ENCODE measurements at places on chromosomes 2 and 18.

GRCh38 chr2:25920786-25921415 lies 42.6 kb upstream of the ASXL2 start:
- no peak for DNase-seq

DNA sequence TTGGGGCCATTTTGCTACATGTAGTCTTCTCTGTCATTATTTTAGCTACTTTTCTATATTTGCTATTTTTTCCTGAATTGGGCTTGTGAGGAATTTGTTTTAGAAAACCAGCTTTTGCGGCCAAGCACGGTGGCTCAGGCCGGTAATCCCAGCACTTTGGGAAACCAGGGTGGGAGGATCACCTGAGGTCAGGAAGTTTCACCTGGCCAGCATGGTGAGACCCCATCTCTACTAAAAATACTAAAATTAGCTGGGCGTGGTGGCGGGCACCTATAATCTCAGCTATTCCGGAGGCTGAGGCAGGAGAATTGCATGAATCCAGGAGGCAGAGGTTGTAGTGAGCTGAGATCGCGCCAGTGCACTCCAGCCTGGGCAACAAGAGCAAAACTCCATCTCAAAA lies 4.7 kb downstream of the SEPTIN2 start:
- DNase-seq, result no peak

GRCh38 chr18:41072946-41073345 lies 882.1 kb upstream of the PIK3C3 start:
- DNase-seq, result no peak

DNA sequence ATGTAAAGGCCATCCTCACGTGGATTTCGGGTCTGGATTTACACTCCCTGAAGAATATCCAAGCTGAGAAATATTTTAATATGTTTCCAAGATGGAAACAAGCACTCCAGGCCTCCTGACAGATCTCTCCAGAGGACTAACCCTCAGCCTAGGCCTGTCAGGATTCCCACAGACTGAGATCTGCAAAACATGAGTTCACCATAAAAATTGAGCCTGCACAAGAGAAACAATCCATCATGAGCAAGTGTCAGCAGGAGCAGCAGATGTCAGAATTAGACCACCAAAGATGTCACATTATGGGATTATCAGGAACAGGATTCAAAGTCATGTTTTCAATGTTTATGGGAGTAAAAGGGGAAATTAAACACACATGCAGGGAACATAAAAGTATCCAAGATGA lies 191.3 kb downstream of the TFCP2L1 start:
- DNase-seq, result no peak

DNA sequence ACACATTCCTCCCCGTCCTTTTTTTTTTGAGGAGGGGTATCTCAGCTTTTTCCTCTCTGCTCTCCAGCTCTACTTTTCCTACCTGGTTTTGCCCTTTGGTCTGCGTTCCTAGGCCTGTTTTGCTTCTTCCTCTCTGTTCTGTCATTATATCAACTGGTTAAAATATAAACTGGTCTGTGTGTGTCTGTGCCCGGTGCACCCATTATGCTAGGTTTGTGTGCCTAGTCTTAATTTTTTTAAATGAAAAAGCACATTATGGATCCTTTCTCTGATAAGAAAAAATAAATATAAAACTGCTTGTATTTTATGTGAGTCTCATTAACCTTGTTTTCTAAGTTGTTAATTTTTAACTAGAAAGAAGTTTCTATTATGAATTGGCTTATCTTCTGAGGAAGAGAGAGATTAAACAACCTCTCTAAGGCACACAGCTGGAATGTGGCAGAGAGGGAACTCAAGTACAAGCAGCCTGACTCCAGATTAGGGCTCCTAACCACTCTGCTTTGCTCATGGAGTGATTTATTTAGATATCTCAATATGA lies 17.4 kb downstream of the SLC38A11 start:
- no peak for DNase-seq

GRCh38 chr2:109644571-109645275 lies 30.6 kb downstream of the SOWAHC start:
- no peak for DNase-seq

DNA sequence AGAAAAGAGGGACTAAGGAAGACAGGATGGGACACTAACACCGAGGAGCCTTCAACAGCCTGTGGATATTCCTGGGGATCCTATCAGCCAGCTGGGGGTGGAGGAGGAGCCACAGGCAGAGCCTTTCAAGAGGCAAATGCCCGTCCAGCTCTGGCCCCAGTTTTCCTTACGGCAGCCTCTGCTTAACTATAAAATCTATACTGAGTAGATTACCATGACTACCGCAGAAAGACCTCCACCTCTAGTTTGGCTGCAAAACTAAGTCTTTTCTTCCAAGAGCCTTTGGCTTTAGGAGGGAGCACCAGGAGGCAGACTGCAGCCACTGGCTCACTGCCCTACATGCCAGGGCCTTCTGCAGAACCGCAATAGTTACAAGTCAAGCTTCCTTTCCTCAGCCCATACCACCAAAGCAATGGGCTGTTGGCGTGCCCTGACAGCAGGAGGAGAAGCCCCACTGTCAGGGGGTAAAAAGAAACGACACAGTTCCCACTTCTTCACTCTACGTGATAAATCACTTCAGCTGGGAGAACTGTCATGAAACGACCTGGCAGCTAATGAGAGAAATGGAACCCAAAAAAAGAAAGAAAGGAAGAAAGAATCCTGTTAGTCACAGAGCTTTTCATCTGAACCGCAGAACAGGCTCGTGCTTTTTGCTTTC lies 25.1 kb upstream of the CREB1 start:
- no peak for DNase-seq

DNA sequence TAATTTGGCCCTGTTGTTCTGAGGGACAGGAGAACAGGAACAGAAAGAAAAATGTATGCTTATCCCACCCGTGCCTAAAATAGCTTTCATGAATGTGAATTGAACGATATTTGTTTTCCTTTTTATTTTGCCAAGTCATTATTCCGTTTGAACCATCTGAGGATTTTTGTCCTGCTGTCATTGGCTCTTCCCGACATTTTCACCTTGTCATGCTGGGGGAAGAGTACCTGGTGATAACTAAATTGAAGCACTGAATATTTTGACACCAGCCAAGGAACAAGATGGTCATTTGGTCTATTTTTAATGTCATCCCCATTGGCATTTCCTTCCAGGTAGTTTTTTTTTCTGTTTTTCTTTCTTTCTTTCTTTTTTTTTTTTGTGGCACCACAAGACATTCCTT lies 204.1 kb downstream of the DCC start:
- DNase-seq, result no peak

- no peak for DNase-seq
Measured at GRCh38 chr2:14256890-14257289, 375.6 kb upstream of the LRATD1 start.

- no peak for DNase-seq
Measured at GRCh38 chr2:120470041-120470965, 124.4 kb downstream of the INHBB start.

DNA sequence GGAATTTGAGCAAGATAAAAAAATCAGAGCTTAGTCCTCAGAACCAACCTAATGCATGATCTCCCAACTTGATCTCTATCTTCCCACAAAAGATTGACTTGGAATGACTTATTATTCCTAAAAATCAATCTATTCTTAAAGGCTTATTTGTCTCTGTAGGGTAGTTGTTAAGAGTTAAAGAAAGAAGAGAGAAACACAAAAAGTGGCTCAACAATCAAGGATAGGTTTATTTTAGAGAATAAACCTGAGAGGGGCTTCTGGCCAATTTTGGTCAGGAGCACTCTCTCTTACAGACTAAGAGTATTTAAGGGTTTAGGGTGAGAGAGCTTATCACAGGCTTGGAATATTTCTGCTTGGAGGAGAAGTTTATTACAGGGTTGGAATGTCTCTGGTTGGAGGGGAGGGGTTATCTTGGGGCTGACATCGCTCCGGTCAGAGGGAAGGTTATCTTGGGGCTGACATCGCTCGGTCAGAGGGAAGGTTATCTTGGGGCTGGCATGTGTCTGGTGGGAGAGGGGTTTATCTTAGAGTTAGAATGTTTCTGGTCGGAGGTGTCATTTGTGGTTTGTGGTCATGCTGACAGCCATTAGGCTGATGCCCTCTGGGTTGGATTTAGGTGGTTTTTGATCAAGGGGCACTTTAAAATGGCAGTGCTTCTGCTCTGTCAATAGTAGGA lies 2.4 kb upstream of the MFF start:
- no peak for DNase-seq

- no peak for DNase-seq
Measured at GRCh38 chr2:8126783-8127182, 555.1 kb upstream of the ID2 start.

GRCh38 chr2:215358312-215358845 lies 46.5 kb downstream of the ATIC start:
- no peak for DNase-seq

- no peak for DNase-seq
Measured at GRCh38 chr18:55483266-55483871, 104.6 kb downstream of the TCF4 start.

GRCh38 chr2:120346667-120347358 lies 877 bp downstream of the INHBB start:
- DNase-seq, result no peak

DNA sequence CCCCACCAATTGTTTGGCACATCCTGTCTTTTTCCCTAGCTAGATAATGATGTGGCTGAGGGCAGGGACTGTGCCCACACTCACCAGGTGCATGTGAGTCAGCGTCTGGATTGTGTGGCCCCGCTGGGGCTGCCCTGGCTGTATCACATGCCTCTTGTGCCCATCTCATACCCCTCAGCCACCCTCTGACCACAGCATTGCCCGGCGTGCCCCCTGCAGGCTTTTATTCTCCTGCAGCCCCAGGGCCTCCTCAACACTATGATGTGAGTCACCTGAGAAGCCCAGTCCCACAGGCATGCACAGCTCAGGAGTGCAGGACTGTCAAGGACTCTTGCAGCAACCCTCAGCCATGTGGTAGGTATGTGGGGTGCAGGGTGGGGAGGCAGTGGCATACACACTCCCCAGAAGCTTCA lies 14.8 kb upstream of the STEAP3 start:
- no peak for DNase-seq

- no peak for DNase-seq
Measured at GRCh38 chr2:102669401-102669800, 50.0 kb downstream of the SLC9A2 start.

DNA sequence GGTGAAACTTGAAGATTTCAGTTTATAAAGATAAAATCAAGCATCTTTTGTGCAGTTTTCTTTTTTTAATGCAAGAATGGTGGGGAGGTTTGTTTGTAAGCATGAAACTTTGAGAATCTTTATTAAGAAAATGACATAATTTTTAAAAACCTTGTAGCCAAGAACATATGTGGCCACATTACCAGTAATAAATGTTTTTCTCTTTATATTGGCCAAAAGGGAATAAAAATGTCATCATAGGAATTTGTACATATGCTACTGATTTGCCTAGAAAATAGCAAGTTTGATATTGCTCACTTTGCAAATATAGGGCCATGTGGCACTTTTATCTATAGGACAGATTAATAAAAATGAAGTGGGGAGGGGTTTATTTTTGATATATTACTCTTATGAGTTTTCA lies 25.6 kb downstream of the METTL21A start:
- DNase-seq, result no peak

GRCh38 chr2:222318026-222318711 lies 19.4 kb upstream of the PAX3 start:
- peak; percentile 81 for DNase-seq

GRCh38 chr18:14937271-14937670 lies 189.3 kb downstream of the ANKRD30B start:
- DNase-seq, result no peak

DNA sequence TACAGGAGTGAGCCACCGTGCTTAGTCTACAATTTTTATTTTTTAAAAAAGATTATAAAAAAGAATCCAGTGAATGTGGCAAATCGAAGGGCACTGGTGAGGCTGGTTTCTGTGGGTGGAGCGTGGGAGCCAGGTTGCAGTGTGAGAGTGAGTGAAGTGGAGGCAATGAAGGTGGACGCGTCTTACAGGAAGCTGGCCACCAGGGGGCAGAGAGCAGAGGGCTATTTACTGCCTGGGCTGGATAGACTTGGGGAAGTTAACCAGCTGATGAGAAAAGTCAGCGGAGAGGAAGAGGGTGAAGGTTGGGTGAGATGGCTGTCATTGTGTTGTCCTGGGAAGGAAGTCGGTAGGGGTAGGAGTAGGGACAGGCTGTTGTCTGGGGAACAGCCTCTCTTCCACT lies 6.8 kb downstream of the SCTR start:
- peak; percentile 76 for DNase-seq

GRCh38 chr18:48886520-48887293 lies 64.1 kb downstream of the SMAD7 start:
- no peak for DNase-seq

DNA sequence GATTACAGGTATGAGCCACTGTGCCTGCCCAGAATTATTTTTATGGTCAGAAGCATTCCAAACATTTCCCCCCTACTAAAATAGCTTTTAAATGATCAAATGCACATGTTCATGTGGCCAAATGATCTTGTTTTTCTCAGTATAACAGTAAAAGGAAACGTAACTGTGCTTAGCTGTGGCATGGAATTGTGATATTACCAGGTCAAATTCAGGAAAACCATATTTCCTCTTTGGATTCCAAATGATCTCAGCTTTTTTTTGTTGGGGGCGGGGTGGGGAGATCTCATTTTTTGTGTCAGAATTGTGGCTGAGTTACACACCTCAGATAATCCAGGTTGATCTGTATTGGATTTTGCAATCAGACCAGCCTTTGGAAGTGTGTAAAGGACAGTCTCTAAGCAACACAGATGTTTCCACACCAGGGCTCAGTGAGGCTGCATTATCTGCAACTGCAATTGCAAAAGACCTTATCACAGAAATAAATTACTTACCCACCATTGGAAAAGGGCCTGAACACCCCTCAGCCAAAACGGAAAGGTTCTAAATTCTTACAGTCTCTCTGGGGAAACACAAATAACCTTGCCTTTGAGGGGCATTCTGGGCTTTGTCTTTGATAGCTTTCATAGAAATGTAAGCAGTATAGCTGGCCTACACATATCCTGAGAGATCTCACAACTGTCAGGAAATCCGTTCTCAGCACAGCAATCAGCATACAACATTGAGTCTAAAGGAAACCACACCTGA lies 8.4 kb downstream of the CASP10 start:
- DNase-seq, result no peak

- DNase-seq, result no peak
Measured at GRCh38 chr2:88857274-88857741, 165.8 kb downstream of the RPIA start.
